ENCODE measurements at places on chromosomes 4 and X.

GRCh38 chr4:109713500-109713899, 10.3 kb upstream of the CASP6 start:
- DNase-seq = no peak

DNA sequence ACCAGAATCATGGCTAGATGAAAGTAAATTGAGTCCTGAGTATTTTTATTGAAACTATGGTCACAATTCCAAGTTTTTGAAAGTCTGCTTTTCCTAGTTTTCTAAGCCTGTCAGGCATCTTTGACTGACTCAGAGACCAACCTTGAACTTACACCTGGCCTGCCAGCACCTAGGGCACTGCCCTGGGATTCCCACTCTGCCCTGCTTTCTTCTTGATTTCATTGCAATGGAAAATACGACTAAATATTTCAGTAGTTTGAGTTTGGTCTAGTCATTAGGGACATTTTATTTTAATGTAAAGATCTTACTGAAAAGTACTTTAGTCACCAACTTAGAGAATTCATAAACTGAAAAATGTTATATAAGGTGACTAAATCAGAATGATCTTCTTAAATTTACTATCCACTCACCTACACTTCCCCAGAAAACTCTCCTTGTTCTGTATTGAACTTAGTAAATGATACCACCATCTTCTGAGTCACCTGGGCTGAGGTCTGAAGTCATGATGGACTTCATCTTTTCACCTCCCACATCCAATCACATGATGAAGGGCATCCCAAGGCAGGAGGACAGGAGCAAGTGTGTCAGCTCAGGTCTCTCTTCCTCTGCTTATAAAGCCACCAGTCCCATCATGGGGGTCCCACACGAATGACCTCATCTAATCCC, 11.6 kb upstream of the PYURF start:
- no peak for DNase-seq

DNA sequence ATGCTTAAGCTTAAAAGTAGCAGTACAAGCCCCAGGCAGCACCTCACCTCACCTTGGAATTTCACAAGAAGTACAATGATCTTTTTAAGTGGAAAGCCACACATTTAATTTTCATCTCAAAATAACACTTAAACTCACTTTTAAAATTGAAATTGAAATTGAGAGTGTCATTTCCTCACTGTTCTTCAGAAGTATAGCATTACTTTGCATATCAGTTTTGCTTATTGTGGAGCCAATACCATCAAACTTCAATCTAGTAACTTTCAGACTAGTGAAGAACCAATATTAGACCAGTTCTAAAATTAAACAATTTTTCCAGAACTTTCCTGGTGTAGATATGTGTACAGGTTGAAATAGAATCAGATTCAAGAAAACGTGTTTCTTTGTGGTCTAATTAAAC, 242.4 kb downstream of the NDST4 start:
- DNase-seq = no peak

DNA sequence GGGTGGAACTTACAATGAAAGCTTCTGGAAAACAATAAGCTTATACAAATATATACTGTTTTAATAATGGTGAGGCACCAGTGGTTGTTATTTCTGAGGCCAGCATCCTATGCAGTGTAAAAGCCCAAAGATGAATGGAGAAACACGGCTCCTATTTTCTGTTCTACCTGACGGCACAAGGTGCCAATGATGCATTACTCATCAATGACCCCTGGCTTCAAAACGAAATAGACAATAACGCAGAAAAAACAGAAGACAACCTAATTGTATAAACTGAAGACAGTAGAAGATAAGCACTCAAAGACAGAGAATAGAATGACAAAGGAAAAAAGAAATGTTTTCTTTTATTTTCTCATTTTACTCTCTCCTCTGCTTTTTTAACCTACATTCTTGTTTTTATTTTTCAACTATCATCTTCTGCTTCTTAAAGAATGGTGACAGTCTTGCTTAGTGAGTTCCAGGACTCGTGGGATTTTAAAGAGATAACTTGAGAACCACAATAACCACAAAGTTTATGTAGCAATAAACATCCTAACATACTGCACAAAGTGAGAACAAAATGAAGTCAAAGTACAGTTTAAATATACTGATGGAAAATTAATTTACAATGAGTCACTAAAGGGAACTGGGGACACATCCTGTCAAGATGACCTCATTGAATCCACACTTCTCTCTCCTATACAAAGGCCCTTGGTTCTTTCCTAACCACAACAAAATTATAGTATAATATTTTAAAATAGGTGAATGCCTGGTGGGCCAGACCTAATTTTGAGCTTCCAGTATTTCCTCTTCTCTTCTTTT, 169.8 kb downstream of the BTC start:
- DNase-seq = no peak

DNA sequence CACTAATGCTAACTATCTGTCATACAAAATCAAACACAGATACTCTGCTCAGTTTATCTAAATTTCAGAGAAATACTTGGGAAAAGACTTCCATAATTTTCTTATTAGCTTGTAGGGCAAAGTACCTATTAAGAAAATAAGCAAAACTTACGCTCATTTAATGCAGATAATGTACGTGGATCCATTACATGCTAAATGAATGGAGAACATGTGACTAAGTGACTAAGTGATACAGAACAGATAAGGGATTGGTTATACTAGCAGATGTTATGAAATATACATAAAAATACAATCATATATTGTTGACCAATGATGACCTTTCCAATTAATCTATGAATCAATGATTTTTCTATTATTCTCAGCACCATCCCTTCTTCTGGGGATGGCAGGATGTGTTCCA, 25.7 kb downstream of the EREG start:
- no peak for DNase-seq
